ENCODE measurements at places on chromosomes 12 and 14.

DNA sequence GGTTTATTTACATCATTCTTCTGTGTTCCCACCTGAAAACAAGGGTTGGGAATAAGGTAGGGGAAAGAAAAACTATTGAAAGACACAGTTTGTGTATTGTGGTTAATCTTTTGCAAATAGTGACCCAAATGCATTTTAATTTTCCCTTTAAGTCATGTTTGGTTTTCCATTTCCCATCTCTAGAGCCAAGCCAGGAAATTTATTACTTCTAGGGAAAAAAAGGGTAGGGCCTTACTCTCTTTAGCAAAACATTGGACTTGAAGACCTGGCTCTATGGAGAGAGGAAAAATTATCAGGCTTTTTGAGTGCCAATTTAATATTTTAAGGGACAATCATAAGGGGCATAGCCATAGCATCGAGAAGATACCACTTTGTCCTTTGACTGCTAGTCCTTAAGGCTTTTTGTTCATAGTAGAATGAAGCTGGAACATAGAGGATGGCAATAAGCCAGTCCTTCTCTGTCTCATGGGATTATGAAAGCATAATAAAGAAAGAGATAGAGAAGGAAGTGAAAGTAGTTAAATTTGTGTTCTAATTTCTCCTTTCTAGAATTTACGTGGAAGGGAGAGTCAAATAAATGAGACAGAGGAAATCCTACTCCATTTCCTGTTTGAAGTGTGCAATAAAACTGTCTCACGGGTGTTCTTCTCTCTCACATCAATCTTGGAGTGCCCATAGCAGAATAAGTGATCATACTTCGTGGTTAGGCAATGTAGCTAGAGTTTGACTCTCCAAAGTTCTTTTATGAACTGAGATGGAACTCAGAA is 50.9 kb upstream of the PPFIA2 start:
- DNase-seq: no peak

- no peak for DNase-seq
Measured at GRCh38 chr12:28308891-28309290, 118.6 kb downstream of the CCDC91 start.

DNA sequence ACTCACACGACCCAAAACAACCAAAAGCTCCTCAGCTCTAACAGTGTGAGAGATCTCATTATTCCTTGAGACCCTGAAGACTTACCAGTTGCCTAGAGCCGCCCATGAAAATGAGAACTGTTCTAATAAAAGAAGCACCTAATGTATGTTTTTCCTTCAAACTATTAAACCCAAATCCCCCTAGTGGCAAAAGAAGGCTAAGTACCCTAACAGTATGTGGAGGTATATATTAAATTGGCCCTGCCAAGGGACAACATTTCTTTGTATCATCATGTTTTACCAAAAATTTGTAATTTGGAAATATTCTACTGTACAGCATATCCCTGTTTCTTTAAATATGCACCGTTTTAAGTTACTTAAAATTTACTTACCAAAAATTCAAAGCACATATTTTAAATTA is 38.0 kb upstream of the PPFIA2 start:
- DNase-seq: no peak

DNA sequence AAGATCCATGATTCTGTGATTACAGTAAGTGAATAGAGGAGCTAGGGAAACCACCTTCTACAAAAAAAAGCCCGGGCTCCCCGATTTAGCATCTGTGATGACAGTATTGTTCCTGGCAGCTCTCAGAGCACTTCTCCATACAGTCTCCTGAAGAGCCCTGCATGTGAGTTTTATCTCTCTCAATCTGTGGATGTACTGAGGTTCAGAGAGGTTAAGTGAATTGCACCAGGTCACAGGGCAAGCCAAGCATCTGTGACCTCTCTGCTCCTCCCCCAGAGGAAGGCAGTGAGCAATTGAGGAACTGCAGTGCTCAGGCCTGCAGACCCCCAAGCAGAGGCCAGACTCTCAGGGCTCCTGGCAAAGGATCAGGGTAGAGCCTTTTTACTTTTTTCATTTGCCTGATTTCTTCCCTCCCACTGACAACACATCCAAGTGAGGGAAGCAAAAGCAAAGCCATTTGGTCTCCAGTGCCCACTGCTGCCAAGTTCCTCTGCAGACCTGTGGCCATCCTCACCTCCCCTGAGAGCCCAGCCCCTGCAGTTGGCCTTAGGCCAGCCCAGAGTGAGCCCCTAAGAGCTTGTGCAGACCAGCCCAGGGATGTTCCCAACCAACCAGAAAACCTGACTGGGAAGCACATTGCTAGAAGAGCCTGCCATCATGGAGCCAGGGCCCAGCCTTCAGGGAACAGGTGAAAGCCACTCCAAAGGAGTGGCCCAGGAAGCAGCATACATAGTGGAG is 47.6 kb upstream of the PNMA1 start:
- no peak for DNase-seq

GRCh38 chr12:109766251-109766778 is 52.7 kb downstream of the FAM222A start:
- DNase-seq: no peak

DNA sequence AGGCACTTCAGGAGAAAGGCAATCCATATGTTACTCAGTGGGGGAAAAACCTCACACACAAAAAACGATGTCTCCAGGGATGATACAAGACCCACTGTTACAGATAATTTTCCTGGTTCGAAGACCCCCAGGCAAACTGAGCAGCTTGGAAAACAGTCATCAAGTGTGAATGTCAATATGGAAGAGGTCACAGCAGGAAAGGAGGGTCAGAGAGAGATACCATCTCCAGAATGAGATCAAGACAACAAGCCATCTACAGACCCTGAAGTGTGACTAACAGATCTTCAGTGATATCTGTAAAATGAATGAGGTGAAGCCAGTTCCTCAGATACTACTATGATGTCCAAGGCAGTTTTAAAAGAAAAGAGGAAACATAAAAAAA is 28.6 kb downstream of the GNS start:
- DNase-seq: no peak

GRCh38 chr12:67091204-67091603 is 178.0 kb upstream of the CAND1 start:
- DNase-seq: no peak

- no peak for DNase-seq
Measured at GRCh38 chr12:93794738-93795137, 117.6 kb downstream of the CRADD start.

GRCh38 chr12:90322006-90322405 is 613.4 kb upstream of the ATP2B1 start:
- no peak for DNase-seq

DNA sequence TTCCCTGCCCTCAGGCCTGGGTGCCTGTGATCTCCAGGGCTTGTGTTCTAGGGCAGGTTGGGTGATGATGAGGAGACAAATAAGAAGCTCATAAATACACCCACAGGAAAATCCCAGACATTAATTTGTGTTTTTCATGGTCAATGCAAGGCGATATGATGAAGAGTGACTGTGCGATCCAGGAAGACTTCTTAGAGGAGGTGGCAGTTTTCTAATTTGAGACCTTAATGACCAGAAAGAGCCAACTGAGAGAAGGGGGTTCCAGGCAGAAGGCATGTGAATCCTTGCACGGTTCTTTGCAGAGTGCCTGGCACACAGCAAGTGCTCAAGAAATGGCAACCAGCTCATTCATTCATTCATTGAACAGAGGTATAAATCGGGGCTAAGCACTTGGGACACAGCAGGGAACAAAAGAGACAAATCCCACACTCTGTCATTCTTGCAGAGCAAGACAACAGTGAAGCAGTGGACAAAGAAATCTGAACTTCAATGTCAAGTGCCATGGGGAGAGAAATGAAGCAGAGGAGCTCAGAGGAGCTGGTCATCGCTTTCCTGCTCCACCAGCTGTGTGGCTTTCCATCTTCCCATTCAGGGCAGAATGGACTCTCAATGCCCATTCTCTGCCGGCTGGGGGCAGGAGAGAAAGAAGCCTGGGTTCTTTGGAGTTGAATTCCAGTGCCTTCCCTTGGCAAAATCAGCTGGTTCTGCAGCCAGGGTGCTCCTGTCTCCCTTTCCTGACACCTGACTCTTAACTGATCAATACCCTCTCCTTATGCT is 128.3 kb downstream of the AACS start:
- DNase-seq: no peak

DNA sequence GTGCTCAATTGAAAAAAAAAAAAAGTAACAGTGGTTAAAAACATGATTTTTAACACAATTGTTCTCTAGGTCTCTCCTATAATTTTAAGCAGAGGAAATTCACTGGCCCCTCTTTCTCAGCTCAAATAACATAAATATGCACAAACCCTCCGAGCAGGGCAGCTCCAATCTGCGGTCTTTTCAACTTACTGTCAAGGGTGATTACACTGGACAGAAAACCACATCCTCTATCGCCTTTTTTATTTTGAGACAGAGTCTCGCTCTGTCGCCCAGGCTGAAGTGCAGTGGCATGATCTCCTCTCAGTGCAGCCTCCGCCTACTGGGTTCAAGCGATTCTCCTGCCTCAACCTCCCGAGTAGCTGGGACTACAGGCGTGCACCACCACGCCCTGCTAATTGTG is 16.5 kb upstream of the GABARAPL1 start:
- no peak for DNase-seq

DNA sequence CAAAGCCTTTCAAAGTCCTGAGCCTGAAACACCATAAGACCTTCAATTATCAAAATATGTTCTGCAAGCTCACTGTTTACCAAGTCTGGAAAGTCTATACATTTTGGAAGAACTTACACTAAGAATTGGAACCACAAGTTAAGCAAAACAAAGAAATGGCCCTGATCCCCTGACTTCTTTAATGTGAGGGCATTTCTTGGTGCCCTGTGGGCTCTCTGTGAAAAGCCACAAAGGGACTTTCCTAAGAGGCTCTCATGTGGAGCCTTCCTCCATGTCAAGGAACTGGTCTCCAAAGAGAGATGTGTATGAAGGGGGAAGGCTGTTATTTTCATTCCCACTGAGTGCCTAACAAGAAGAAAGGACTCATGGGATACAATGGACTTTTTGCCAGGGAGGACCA is 13.5 kb upstream of the MYH6 start:
- no peak for DNase-seq

DNA sequence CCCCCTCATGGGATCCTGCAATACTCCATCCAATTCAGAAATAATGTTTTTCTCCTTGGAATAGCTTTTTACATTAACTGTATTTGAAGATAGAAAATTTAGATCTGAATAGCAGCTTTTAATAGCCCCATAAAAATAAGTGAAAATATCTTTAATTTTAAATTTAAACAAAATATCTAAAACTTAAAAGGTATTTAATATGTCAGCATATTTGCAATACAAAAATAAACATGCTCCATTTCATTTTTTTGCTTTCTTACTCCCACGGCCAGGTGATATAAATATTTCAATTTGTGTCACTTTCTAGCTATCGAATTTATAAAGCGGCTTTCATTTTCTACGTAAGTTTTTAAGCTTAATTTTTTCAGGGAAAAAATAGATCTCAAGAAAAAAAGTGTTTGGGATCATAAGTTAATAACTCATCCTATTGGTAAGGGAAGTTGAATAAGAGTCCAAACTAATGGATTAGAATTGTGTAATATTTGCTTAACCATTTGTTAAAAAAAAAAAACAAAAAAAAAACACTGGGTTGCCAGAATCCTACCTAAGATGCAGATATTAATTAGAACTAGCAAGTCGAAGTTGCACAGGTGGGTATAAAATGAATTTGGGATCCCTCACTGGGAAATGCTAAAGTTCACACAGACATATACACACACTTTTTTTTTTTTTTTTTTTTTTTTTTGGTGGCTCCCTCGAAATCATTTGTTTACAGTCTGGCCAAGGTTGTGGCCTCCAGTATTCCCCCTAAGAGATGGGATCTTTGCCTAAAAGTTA is 47.6 kb downstream of the PPP2R5C start:
- no peak for DNase-seq

DNA sequence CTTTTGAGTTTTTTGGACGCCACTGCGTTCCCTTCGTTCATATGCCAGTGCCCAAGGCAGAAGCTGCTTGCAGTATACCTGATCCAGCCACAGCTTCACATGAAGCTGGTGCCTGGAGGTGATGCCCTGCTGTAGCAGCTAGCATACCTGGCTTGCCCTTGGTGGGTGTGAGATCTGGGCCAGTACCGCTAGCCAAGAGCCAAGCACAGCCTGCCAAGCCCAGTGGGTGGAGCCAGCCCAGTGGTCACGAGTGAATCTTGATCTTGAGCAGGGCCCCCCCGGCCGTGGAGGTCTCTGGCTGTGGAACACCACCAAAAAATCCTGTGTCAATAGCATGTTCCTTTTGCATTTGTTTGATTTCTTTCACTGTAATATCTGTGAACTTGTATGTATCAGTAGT is 7.3 kb upstream of the M6PR start:
- no peak for DNase-seq

DNA sequence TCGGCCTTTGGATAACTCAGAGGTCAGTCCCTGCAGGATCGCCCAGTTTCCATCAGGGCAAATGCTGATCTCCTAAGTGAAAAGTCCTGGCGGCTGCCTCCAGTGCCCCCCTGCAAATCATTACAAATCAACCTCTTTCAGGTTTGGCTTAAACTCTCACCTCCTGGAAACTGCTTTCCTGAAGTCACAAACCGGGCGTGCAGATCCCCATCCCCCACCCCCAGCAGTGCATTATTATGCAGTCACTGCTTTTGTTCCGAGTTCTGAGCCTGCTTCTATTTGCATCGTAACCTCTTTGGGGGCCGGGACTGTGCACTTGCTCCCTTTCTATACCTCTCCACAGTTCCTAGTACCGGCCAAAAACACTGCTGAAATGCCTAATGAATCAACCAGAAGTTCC is at the start of gene USP44:
Gene USP44 (minus strand): TSS at position 172 of the 400 bp plus-strand sequence. CDS start 17,220 bp downstream, outside the sequence.
- no peak for DNase-seq

GRCh38 chr14:102279688-102280348 is 25.1 kb downstream of the MOK start:
- DNase-seq: no peak

DNA sequence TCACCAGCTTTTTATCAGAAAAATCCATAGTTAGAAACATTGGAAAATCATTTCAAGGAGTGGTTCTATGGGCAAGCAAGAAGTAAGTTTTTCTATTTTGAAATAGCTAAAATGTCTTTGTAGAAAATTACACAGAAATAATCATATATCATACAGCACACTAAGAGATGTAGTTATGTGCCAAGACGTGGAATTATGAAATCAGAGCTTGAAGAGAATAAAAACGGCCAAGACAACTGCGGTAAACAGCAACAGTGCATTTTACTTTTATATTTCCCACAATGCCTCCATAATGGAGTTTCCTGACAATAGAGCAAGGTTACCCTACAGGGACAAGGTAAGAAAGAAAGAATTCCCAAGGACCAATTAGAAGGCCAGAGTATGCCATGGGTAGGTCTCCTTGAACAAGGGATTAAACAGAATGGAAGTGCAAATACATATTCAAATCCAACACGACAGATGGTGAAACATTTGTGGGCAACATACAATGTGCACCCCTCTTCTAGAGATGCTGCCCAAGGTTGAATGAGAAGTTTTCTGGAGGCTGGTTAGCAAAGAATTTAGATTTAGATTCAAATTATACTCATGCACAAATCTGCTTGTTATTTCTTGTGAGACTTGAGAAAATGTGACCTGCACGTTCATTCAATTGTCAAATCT is 76.1 kb upstream of the BTG1 start:
- no peak for DNase-seq

DNA sequence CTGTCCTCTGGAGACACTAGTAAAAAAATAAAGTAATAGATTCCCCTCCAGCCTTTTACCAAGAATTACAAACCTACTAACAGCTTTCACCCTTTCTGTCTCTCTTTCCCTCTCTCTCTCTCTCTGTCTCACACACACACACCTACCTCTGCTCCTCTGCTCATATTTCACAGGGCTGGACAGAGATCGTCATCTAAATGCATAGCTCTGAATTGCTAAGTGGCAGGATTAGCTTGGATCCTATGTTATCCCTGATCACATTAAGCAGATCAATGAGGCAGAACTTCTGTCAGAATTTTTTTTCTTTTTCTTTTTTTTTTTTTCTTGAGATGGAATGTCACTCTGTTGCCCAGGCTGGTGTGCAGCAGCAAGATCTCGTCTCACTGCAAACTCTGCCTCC is 22.9 kb downstream of the VCPKMT start:
- DNase-seq: no peak

Data from stimulated activated CD4-positive, alpha-beta T cell treated with anti-CD3 and anti-CD28 coated beads, Interleukin-1b, Interleukin-23, amount 100 ng/mL, for 4 hours (primary cell).